ENCODE measurements at places on chromosomes 4 and X.

DNA sequence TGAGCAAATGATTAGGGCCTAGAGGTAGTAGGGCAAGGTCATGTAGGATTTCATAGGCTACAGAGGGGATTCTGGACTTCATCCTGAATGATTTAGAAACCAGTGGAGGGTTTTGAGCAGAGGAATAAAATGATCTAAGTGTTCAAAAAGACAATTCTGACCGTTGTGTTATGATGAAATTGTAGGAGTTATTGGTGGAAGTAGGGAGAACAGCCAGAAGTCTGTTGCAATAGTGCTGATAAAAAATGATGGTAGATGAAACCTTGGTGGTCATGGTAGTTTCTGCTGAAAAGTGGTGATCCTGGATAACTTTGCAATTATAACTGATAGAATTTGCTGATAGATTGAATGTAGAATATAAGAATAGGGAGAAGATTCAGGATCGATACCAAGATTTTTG is 60.2 kb downstream of the MID1IP1 start:
- DNase-seq: no peak

DNA sequence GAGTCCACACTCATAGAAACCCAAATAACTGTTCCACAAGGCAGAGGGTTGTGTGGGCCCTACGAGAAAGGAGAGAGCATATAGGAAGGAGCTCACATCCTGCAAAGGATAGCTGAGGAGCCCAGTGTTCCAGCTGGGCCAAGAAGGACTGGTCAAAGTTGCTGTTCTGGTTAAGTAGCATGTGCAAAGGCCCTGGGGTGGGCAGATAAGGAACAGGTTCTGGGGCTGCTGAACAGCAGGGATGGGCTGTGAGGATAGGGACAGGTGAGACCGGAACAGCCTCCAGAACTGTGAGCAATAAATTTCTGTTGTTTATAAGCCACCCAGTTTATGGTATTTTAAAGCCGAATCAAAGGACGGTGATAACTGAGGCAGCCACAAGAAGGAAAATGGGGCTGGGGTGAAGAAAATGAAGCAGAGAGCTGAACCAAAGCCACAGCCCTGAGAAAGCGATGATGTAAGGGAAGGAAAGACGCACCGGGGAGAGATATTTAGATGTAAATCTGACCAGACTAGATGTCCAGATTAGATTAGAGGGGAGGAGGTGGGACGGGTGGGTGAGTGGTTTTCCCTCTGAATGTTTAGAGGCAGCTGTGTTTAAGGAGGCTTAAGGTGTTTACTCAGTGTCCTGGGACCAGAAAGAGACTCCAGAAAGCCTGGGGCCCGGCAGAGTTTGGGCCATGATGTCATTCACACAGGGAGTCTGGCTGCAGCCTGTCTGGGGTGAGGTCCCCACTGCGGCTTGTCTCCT is 180.8 kb upstream of the BCOR start:
- DNase-seq: no peak

GRCh38 chr4:9994246-9994847 is 26.9 kb downstream of the SLC2A9 start:
- no peak for DNase-seq

DNA sequence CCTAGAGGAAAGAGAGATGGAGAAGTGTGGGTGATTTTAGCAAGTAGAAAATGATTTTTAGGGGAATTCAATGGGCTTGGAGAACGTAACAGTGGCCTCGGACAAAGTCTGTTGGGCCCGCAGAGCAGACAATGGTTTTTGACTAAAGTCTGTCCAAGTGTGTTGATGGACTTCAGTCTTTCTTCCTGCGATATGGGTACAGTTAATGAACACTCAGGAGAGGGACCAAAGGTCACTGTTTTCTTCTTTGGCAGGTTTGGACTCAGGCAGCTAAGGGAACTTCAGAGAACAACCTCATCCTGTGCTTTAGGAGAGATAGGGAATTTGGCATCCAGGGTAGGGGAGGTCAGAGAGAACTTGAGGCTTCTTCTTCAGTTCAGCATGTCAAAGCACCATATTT is 38.0 kb downstream of the CC2D2A start:
- DNase-seq: no peak

DNA sequence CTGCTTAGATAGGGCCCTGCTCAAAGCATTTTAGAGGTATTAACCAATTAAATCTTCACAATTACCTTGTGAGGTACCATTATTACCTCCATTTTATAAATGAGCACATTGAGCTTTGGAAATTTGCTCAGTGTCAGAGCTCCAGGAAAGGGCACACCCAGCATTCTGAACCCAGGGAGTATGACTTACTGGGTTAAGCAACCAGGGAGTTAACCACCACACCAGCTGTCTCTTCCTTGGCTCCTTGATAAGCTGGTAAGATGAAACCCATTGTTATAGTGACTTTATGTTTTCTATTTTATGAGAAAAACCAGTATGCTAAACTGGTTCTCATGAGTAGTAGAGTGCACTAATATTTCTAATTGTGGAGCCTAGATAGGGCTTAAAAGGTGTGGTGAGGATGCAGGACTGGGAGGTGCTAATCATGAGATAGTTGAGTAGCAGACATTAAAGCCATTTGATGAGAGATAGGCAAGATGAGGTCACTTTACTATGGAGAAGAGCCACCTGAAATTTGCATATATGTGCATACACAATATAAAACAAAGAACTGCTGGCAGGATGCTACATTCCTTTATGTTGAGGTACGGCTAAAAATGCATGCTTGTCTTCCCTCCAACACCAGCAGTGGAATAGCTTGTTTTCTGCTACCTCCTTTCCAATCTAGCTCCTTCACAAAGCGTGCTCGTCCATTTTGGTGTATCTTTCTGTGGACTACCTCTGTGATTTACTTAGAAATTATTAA is 556.1 kb downstream of the SPRY1 start:
- DNase-seq: no peak

GRCh38 chr4:81348778-81349094 is 123.0 kb downstream of the RASGEF1B start:
- no peak for DNase-seq

DNA sequence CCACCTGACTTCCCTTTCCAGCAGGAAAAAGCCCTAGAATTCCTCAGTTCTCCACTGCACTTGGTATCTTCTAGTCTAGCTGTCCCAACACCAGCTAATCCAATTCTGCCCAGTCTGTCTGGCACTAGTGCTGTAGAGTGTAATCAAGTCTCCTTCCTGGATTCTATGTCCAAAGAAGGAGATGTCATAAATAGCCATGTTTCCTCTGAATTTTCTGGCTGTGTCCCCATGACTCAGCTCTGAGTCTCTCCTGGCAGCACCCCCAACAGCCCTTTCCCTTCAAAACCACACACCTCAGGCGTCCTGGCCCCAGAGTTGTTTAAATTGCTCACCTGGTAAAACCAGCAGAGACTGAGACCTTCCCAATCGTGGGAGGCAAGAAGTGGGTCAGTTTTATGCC is 197.2 kb downstream of the GRXCR1 start:
- no peak for DNase-seq

DNA sequence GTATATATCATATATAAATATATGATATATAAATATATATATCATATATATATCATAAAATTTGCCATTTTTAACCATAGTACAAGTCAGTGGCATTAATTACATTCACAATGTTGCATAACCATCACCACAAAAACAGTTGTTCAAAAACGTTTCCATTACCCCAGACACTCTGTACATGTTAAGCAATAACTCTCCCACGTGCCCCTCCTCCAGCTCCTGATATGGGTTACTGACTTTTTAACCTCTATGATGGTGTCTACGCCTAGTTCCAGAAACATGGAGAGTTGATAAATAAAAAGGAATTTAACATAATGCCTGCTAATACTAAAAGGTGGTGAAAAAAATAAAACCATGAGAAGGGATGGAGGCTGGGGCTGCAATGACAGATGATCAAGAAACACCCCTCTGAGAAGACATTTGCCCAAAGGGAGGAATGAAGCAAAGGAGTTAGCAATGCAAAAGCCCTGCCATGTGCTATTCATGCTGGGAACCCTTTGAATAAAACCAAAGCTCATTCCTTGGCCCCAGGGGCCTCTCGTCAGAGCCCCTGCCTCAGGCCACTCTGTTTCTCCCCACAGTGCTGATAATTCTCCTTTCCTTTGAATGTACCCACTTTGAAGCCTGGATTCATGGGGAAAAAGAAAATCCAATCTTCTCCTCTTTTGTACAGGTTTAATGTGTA is 144.3 kb downstream of the NWD2 start:
- no peak for DNase-seq

- DNase-seq: no peak
Observed at GRCh38 chr4:3422241-3422801, 19.4 kb upstream of the HGFAC start.

GRCh38 chr4:36757580-36758311 is 476.3 kb downstream of the DTHD1 start:
- no peak for DNase-seq

DNA sequence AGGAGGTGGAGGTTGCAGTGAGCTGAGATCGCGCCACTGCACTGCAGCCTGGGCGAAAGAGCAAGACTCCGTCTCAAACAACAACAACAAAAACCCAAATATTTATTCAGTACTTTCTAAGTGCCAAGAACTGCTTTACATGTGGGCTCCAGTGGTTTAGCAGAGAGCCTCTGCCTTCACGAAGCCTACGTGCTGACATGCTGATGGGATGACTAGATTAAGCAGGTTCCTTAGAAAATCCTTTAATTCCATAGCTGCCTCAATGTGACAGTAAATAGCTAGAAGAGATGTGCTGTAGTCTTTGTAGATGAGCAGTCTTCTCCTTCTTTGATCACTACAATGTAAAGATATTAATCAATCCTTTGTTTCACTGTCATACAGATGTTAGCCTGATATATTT is 49.6 kb downstream of the TAPT1 start:
- no peak for DNase-seq

DNA sequence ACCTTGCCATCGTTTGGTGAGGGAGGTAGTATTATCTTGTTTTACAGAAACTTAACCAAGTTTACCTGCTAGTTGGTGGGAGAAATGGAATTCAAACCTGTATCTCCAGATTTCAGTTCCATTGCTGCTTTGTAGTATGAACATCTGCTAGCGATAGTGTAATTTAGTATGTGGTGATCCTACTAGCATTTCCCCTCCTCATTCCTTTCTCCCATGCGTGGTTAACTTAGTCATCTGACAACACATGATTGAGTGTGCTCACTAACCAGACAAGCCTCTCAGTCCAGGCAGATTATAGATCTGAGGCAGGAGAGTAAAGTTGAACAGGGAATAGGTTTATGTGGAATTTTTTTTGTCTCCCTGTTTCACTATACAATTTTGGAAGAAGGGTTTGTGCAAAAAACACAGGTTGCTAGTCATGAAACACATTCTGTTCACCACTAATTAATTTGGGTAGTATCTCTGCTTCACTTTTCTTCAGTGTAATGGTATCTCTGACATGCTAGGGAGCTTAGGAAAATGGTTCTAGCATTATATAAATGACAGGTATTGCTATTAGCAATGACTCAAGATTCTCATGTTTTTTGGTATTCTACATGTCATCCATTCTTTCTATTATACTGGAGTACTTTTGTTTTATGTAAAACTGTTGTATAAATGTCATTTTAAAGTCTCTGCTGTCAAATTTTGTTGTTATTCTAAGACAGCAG is 21.7 kb downstream of the RBPJ start:
- DNase-seq: no peak

GRCh38 chr4:122012735-122013134 is 60.9 kb upstream of the TRPC3 start:
- no peak for DNase-seq

GRCh38 chr4:116952530-116953136 is 132.7 kb downstream of the TRAM1L1 start:
- DNase-seq: no peak

GRCh38 chr4:142035566-142035965 is 399.2 kb downstream of the IL15 start:
- no peak for DNase-seq

- no peak for DNase-seq
Observed at GRCh38 chr4:15148199-15148598, 145.9 kb downstream of the CPEB2 start.

DNA sequence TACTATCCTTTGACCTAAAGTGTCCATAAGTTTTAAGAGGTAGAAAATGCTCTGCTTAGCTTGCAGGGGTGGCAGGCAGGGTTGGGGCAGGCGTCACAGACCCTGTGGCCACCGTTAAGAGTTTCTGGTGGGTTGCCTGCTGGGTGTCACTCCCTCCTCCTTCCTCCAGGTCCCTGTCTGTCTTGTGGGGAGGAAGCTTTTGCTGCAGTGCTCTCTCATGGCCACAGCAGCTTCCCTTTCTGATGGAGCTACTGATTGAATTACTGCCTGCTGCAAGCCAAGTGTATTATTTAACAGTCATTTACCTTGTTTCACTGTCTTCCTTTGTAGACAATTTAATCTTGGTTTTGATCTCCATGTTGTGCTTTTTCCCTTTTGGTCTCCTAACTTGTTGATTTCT is 384.6 kb downstream of the IDS start:
- no peak for DNase-seq

DNA sequence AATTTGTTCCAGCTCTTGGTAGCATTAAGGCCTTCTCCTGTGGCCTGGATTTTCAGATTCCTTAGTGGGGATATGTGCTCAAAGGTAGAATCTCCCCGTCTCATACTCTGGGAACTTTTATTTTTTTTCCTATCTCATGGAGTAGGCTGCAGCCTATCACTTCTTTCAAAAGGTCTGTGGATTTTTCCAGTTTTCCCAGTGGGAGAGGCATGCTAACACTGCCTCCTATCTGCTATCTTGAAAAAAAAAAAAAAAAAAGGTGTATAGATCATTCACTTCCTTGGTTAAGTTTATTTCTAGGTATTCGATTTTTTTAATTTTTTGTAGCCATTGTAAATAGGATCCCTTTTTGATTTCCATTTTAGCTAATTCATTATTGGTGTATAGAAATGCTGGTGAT is 67.1 kb downstream of the IL15 start:
- no peak for DNase-seq

DNA sequence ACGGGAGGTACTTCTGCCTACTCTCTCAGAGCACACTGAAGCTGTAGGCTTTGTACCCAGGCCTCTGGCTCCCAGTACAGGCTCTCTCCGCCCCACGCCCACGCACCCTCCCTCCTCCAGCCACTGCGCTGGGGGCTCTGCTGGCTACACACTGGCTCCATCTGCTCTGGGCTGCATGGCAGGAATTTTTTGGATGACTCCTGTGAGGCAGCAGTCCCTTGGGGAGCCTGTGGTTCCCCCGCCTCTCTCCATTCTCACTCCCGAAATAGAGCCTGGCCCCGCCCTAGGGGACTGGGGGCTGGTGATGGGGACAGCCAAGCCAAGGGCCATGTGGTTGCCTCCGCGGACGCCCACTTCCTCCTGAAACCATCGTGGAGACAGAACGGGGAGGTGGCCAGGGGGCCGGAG is 58.1 kb upstream of the ADRA2C start:
- DNase-seq: no peak

DNA sequence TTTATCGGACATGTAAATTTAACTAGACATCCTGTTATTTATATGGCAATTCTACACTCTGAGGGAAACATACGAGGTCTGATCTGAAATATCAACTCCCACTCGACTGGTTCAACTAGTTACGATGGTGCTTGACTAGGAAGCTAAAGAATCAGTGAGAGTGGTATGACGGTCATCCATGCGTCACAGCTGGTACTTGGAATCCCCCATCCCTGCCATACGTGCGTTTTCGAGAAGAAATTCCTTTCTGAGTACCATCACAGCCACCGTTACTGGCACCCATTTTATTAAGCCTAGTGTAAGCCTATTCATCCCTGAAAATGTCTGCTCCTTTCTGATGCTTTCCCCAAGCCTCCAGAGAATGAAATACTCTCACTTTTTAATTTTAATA is 695 bp upstream of the PIGA start:
- DNase-seq: peak; percentile 70

- DNase-seq: no peak
Observed at GRCh38 chrX:8418301-8418700, 46.3 kb upstream of the VCX3B start.

GRCh38 chrX:40107291-40108161 is 9.8 kb upstream of the BCOR start:
- no peak for DNase-seq

Data from NCI-H510A treated with DMSO at 0.1 percent for 48 hours (cell line).